ENCODE measurements at places on chromosomes 16 and 17. TPM values are rescaled to one million over a fixed set of nuclear protein-coding genes. Genes with fewer than 3 reads are reported as not detected.
A peak's percentile ranks its signal among the peaks of the same experiment; 100 is the strongest.

DNA sequence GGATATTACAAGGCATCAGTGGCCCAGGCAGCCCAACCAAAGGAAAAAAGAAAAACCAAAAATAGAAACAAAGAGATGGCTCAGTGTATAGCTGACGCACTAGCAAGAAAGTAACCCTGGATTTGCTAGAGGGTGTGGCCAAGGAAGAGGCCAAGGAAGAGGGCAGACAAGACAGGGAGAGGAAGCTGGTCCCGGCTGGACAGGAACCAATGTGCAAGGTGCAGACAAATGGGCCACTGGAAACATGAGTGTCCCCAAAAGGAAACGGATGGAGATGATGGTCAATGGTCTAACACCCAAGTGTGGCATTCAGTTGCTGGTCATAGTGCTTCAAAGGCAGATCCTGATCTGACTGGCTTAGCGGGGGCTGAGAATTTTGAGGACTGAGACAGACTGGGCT, 10.7 kb downstream of the POLR3K start:
- no peak for DNase-seq

GRCh38 chr16:624526-625070, 6.2 kb upstream of the WFIKKN1 start:
- no peak for DNase-seq

GRCh38 chr17:13437966-13438779, 163.6 kb downstream of the HS3ST3A1 start:
- no peak for DNase-seq

DNA sequence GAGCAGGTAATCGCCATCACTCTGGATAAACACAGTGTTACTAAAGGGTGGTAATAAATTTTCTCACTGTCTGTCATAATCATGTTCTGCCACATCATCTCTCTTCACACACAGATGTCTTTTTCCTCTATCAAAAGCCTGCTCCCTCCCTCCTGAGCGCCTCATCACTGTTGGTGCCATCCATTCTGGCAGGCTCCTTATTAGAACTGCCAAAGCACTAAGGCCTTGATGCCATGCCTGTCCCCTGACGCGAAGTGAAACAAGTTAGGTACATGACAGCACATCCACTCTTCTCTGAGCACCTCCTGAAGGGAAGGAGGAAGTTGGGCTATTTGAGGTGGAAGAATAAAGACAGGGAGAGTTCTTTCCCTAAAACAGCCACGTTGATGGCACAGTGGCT, 38.2 kb upstream of the AXIN2 start:
- DNase-seq, result no peak

- peak; percentile 7 for DNase-seq
These were observed at the start of gene SLC13A2 for GRCh38 chr17:28473542-28473941. SLC13A2 (plus strand) TSS chr17:28473644; CDS start chr17:28473713, 69 bp downstream.

- no peak for DNase-seq
These were observed 230.5 kb downstream of the SEC14L1 start for GRCh38 chr17:77371117-77371887.

DNA sequence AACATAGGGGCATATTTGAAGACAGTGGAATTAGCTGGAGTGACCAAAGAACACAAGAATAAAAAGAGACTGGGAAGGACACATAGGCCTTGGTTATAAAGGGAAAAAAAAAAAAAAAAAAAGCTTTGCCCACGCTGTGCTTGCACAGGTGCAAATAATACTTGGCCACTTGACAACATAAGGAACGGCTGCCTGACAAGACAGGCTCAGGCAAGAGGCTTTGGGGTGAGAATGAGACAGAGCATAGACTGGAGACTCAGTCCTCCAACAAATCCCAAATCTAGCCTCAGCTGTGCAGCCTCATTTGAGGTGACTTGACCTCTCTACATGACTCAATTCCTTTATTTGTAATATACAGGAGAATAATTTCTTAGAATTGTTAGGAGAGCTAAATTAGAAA, 332.8 kb upstream of the DYNLRB2 start:
- no peak for DNase-seq

GRCh38 chr16:81936209-81937000, 74.9 kb downstream of the SDR42E1 start:
- no peak for DNase-seq

GRCh38 chr16:23836404-23837311, 875 bp downstream of the PRKCB start:
- peak; percentile 61 for DNase-seq

- no peak for DNase-seq
These were observed 48.8 kb downstream of the PIMREG start for GRCh38 chr17:6492892-6493674.

DNA sequence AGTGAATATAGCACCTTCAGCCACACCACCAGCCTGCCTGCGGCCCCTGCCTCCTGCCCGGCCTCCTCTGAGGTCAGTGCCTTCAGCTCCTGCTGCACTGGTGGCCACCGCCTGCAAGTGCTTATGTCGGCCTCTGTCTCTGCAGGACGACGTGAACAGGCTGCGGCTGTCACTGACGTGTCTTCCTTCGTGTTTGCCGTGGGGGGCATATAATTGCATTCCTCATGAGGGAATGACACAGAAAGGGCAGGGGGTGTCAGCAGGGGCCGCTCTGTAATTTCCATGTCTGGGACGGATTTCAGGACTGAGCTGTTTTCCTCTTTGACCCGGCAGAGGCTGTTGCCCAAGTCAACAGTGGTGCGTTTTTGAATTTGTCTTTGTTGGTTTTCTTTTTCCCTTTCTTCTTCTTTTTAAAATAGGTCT, 28.5 kb downstream of the CMIP start:
- no peak for DNase-seq

GRCh38 chr16:56193951-56194726, 2.9 kb downstream of the GNAO1 start:
- peak; percentile 86 for DNase-seq

DNA sequence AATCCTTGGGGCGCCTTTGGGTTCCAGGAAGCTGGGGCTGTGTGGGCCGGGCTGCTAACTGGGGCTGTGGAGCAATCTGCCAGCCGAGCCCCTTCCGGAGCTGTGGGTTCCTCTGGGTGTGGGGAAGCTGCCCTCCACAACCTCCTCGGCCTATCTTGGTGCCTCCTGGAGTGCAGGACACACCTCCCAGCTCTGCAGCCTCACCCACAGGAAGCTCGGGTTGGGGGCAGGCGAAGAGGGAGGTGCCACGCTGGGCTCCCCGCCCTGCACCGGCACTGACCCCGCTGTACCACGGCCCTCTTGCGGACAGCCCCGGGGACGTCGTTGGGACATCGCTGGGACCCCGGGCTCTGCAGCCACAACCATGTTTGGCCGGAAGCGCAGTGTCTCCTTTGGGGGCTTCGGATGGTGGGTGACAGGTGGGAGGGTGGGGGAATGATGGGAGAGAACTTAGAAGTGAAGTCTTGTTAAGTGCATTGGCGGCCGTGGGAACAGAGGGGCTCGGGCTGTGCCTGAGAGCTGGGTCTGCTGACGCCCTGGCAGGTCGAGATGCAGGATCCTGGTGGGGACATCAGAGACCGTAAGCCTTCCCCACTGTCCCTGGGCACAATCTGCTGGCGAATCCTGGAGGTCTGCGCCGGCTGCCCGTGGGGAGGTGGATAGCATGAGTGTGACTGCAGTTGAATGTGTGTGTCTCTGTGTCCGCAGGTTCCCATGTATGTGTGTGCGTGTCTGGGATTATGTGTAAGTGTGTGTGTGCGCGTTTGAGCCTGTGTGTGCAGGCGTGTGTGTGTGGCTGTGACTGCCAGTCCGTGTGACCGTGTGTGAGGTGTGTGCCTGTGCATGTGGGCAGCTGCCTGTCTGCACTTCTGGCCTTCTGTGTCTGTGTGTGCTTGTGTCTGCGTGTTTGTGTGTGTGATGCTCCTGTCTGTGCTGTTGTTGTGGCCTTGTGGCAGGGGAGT, at the start of gene RAP1GAP2:
Gene RAP1GAP2, plus strand, starts transcription at position 275 of the 962 bp plus-strand sequence. Its CDS starts 90 bp downstream, at position 365.
- peak; percentile 80 for DNase-seq

DNA sequence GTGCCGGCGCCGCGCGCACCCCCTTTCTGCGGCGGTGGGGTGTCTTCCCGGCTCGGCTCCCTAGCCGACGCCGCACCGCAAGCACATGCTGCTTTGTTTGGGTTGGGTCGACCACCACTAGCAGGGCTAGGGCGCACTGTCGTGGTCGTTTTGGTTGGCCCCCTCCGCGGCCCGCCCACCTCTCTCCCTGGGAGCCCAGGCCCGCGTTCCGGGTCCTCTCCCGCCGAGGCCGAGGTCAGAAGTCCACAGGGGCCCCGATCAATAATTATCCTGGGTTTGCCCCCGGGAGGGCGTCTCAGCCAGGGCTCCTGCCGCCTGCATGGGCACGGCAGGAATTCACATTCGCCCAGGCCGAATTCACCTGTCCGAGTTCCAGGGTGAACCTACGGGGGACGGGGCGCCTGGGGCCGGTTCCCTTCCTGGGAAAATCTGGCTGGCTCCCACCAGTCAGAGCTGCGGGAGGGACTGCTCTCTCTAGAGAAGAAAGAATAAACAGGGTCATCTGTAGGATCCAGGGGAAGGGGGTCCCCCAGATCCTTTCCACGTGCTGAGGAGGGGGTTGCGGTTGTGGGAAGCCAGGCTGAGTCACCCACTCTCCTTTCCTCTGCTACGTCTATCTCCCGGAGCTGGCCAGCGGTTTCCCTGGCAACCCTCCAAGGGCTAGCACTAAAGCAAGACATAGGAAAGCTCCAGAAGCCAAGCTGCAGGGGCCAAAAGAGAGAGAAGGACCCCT, 584 bp upstream of the STAT5B start:
- DNase-seq, result peak; percentile 66

GRCh38 chr16:57343221-57343620, 15.4 kb upstream of the CCL22 start:
- DNase-seq, result no peak

DNA sequence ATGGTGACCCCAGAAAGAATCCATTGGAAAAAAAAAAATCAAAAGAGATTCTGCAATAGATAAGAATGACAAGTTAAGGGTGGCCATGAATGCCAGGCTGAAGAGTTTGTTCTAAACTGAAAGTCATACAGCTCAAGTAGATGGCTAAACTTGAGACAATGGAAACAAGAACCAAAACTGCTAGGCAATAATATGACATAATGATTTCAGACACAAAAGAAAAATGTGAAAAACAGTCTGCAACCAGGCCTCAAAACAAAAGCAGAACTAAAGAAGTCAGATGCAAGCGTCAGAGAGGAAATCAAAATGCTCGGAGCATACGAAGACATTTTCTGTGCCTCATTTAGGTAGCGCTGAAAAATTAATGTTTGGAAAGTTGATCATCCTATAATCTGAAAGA, 54.4 kb upstream of the YPEL2 start:
- no peak for DNase-seq

DNA sequence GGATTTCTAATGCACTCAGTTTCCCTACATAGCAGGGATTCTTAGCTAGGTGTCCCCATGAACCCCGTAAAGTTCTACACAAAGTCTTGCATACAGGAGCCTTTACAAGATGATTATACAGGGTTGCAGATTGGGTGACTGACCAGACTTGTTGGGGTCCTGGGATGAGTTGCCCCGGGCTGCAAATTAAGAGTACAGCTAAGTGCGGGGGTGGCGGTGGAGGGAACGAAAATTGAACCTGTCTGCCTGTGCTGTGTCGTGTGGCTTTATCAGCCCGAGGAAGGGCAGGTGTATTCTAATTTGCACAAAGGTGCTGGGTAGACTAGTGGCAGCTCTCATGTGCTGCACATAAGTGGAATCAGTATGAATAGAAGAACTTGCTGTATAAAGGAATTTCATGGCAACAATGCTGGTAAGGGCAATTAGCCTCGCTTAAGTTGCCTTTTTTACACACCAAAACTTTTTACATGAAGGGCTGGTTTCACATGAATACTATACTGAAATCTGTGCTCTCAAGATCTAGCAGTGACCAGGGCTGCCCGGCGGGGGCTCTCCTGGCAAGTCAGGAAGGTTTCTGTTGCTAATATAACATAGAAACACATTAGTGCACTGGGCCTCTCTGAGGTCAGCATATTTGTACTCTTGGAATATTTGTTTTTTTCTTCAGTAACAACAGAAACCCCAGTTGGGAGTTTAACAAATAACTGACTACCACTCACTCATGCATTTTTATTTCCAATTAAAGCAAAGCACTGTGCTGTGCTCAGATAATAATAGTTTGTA, 50.7 kb downstream of the ADCY7 start:
- DNase-seq, result peak; percentile 10

GRCh38 chr16:56408379-56409098, 16.8 kb downstream of the AMFR start:
- no peak for DNase-seq

GRCh38 chr17:75832652-75833400, 11.4 kb downstream of the UNC13D start:
- DNase-seq, result peak; percentile 56

DNA sequence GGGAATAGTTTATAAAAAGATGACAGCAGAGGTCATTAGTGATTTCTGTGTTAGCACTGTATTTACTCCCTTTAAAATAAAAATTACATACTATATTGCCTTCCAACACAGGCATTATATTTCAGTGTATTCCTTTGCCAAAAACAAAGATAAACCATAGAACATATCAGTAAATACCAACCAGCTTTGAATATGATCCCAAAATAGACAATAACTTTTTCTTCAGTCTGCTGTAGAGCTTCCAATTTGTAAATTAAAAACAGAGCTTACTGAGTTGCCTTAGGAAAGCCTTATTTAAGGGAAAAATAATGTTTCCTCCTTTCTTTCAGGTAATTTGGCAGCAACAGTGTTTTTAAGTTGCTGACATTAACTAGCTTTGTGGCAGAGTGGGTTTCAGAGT, 352.1 kb upstream of the TBX2 start:
- DNase-seq, result no peak

DNA sequence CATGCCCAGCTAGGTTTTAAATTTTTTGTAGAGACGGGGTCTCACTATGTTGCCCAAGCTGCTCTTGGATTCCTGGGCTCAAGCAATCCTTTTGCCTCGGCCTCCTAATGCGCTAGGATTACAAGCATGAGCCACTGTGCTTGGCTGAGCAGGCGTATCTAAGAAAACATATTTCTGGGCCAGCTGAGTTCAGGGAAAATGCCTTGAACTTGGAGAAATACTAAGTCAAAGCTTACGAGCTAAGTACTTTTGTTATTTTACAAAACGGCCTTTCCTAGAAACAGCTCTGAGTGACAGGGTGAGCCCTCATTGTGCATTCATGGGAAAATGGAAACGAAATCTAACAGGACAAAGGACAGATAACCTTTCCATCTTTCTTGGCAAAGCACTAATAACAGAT, 24.7 kb downstream of the DNAI2 start:
- no peak for DNase-seq

DNA sequence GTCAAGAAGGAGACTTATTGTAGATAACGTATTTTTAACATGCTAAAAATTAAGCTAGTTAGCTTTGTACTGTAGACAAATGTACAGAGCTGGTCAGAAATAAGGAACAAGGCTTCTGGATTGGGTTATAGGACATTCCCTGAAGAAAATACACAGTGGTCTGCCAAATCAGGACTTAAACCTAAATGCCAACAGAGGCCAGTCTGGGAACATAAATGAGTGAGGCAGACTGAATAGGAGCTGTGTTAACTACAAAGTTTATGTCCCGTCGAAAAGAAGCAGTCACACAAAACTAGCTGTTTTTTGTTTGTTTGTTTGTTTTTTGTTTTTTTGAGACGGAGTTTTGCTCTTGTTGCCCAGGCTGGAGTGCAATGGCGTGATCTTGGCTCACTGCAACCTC, 120.4 kb upstream of the C17orf78 start:
- DNase-seq, result no peak

- DNase-seq, result no peak
These were observed at the start of gene KCNG4 for GRCh38 chr16:84239909-84240308. KCNG4 (minus strand) TSS chr16:84240012; CDS start chr16:84237485, 2,527 bp downstream.

Gene FDXR
- total RNA-seq, result 18.1 TPM

Gene GFAP
- total RNA-seq, result not detected

Gene AHSP
- total RNA-seq, result not detected

Gene CIBAR2
- not detected for total RNA-seq

Gene GLP2R
- not detected for total RNA-seq

Gene ADAP2
- 1.0 TPM for total RNA-seq

Gene MLKL
- total RNA-seq, result 18.3 TPM

Gene ZNF205
- 0.21 TPM for total RNA-seq

Gene KRT20
- not detected for total RNA-seq

Gene PPY
- total RNA-seq, result 0.90 TPM

Gene SLX4
- total RNA-seq, result 13.4 TPM

Gene OR1A1
- not detected for total RNA-seq
